ENCODE measurements at places on chromosomes 5 and 9.

- DNase-seq, result no peak
Observed at GRCh38 chr5:180874804-180875582, 13.9 kb upstream of the ZFP62 start.

GRCh38 chr5:103066326-103066725 lies 53.6 kb downstream of the GIN1 start:
- no peak for DNase-seq

DNA sequence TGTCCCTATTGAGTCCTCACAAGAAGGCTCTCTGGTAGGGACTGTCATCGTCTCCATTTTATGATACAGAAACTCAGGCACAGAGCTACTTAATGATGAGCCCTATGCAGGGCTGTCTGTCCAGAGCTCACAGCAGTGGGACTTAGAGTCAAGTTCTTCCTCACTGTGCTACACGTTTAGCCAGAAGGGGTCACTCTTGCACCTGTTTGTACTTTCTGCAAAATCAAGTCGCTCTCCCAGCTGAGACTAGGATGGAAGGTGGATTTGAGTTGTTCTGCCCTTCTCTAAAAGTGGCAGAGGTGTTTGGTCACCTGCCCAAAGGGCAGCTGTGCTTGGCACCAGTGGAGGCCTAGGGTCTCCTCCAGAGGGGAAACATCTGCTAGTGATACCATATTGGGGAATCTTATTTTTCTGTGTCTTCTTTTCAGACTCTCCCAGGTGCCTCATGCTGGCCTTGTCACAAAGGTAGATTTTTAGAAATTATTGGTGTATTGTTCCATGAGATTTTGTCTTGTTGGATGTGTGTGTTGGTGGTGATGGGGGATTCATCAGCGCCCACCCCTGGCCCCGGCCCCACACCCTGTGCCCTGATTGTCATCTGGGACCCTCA lies 104.2 kb downstream of the PPARGC1B start:
- DNase-seq, result peak; percentile 66

DNA sequence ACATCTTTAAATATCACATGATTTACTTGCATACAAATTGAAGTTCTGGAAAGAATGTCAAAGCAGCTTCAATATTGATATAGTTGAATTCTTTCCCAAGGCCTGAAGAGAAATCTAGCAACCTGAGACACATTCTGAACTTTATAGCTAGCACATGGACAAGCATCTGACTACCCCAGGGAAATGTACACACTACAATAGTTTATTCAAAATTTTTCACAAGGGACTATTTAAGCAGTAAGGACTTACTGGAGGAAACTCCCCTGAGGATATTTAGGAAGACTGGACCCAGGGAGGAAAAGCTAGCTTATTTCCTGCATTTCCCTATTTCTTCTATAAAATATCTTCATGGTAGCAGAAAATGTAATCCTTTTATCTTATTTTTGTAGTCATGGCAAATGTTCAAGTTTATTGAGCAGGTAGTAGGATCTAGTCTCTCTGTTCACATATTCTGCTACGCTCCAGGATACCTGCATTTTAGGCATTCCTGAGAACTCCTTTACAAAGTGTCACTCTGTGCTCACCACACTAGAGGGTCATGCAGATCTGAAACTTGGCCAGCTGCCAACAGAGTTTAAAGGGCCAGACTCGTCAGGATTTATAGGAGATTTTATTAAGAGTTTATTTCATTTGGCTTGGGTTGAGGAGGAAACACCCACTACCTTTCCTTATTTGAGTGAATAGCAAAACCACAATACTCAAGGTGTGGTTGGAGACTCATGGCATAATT lies 348.4 kb upstream of the FTMT start:
- peak; percentile 6 for DNase-seq

DNA sequence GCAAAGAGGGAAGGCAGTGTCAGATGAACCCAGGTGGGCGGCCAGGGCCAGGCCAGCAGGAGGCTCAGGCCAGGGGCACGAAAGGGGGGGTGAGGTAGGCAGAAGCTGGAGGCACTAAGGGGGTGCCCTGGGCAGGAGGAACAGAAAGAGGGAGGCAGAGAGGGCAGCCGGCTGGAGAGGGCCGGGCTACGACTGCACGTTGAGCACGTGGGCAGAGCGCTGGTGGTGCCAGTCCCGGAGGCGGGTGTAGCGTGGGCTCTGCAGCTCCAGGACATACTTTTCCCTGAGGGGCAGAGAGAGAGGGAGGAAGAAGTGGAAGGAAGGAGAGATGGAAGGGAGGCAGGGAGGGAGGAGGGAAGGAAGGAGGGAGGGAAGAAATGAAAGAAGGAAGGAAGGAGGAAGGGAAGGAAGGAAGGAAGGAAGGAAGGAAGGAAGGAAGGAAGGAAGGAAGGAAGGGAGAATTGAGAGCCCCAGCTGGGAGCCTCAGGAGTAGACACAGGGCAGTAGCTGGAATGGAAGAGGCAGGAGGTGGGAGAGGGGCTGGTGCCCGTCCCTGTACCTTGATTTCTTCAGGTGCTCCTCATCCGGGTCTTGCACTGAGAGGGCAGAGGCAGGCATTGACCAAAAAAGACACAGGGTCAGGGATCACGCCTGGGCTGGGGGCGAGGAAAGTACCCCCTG lies 7.0 kb downstream of the PDLIM7 start:
- DNase-seq, result no peak

- peak; percentile 75 for DNase-seq
Observed at GRCh38 chr5:111756581-111757354, at the start of gene NREP. Gene NREP (minus strand): TSS chr5:111757194. CDS start chr5:111755772, 1,422 bp downstream.

DNA sequence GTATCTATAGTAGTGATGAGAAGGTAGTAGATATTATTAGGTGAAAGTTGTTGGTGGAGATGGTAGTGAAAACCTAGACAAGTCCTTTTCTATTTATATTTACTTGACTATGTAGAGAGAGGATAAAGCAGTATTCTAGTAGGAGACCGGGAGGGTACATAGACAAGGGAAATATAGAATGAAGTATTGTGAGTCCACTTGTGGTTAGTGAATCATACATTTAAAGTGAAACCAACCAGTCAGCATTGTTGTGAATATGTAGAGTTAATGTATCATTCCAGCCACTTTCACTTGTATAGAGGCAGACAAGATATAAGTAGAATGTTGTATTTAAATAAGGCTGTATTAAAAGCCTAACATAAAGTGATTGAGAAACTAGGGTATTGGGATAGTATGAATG lies 1711.3 kb upstream of the ACO1 start:
- no peak for DNase-seq

DNA sequence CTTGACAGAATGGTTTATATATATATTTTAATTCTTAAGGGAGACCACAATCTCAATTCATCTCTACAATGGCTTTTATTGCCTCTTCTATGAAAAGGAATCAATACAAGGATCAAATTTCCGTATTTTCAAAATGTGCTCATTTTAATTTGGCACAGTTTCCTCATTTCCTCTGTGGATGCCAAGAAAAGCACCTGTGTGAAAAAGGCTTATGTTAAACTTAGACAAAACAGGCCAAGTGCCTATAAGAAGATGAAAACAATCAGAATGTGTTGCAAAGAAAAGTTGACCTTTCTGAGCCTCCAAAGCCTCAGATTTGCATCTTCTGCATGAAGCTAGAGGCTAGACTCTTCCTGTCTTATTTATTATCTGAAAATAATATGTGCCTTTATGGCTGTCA lies 173.7 kb upstream of the SLC12A2 start:
- no peak for DNase-seq

DNA sequence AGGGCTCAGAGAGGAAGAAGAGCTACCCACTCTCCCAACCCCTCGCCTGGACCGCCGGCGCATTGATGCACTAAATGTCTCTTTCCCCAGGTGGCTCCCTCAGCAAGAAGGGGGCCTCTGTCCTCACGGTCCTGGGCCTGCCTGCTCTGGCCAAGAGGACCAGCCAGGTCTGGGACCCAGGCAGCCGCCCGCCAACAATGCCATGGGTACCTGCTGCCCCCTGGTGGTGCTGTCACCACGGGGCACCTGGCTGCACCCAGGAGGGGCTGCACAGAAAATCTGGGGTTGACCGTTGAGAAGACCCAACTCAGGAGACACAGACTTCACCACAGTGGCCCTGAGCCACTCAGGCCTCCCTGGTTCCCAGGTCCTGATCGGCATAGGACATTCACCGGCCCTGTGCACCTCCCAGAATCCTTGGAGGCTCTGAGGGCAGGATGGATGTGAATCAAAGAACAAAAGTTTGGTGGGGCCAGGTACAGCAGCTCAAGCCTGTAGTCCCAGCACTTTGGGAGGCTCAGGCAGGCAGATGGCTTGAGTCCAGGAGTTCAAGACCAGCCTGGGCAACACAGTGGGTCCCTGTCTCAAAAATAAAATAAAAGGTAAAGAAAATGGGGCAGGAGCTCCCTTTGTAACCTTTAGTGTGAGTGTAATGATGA lies 2.4 kb upstream of the VAV2 start:
- DNase-seq, result peak; percentile 92
